Progenitor cell of endocrine pancreas (in vitro differentiated cells): ENCODE measurements at places on chromosomes 2 and 18.

DNA sequence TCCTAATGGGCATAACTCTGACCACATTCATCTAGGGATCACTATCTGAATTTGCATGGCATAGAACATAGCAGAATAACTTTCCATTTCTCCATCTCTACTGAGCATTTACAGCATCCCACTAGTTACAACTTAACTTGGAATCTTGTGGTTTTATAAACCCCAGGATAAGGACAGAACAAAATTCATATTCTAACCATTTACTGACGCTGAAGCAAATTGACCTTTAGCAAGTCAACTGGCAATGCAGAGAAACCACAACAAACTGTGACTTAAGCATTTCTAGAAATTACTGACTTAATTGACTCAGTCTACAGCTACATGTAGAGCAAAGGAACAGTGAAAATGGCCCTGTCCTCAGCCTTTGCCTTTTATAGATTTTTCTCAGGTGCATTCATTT is 61.2 kb downstream of the DCC start:
- no peak for DNase-seq

DNA sequence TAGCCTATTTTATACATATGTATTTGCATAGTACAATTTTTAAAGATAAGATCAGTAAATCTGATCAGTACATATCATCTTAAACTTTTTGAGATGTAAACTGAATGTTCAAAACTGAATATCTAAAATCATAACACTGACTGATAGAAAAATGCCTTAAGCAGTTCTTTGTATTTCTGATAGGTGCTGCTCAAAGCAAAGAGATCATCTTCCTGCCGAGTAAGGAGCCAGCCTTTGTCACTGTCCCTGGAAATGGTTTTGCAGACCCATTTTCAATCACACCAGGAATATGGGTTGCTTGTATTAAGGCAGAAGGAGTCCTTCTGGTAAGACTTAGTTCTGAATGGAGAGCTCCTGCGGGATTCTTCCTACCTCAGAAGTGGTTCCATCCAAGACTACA is 135.0 kb downstream of the LAMA3 start:
- DNase-seq, result no peak

- no peak for DNase-seq
Measured at GRCh38 chr2:195898505-195899191, 170.0 kb downstream of the DNAH7 start.

GRCh38 chr18:42780171-42780570 is 335.3 kb downstream of the RIT2 start:
- no peak for DNase-seq

GRCh38 chr18:33536904-33537303 is 41.1 kb upstream of the ASXL3 start:
- no peak for DNase-seq

GRCh38 chr2:169348321-169349024 is 13.9 kb downstream of the LRP2 start:
- DNase-seq, result no peak
